Mammary epithelial cell (primary cell): ENCODE measurements at places on chromosomes 4 and X. TPM values are rescaled to one million over a fixed set of nuclear protein-coding genes. Genes with fewer than 3 reads are reported as not detected.

Gene AWAT2
- not detected for polyA plus RNA-seq

Gene LONRF3
- polyA plus RNA-seq, result 0.12 TPM

Gene RHOXF2B
- not detected for polyA plus RNA-seq

Gene GPR119
- not detected for polyA plus RNA-seq

Gene DRD5
- not detected for polyA plus RNA-seq

Gene DRP2
- polyA plus RNA-seq, result 0.06 TPM

Gene SPANXA2
- polyA plus RNA-seq, result not detected

Gene SSX4
- not detected for polyA plus RNA-seq

Gene KCNE5
- polyA plus RNA-seq, result 0.27 TPM

Gene RPA4
- polyA plus RNA-seq, result 0.08 TPM

Gene CLNK
- not detected for polyA plus RNA-seq

Gene PLP1
- polyA plus RNA-seq, result 0.10 TPM

Gene ZBED1
- 9.1 TPM for polyA plus RNA-seq

Gene CHM
- 11.1 TPM for polyA plus RNA-seq

Gene GAGE10
- not detected for polyA plus RNA-seq

Gene GLA
- 43.4 TPM for polyA plus RNA-seq

GRCh38 chr4:73070074-73070390 lies 516 bp upstream of the COX18 start:
- no peak for DNase-seq

DNA sequence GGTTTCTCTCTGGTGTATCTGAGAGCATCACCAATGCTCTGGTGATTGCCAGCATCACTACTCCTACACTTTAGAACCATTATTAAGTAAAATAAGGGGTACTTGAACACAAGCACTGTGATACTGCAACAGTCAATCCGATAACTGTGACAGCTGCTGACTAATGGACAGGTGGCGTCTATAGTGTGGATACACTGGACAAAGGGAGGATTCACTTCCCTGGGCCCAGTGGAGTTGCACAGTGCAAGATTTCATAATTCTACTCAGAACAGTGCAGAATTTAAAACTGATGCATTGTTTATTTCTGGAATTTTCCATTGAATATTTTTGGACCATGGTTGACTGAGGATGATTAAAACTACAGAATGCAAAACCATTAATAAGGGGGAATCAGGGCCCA lies 97.8 kb downstream of the SHROOM3 start:
- DNase-seq, result peak; percentile 14

GRCh38 chr4:152014280-152014679 lies 253.5 kb upstream of the GATB start:
- no peak for DNase-seq

DNA sequence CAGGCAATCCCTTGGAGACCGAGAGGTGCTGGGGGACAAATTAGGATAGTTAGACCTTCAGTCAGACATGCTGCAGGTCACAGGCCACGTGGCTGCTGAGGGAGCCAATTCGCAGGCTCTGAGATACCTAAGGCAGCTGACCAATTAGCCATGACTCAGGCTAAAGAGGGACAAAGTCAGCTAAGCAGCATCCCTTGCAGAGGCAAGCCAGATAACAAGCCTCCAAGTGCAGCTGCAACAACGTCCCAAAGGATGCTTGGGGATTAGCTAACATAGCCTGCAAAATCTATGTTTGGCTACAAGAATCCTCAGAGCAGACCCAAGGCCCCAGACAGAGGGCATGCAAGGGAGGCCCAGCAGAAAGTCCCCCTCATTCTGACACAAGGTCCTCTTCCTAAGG lies 93.5 kb downstream of the SEL1L3 start:
- no peak for DNase-seq

GRCh38 chrX:150575419-150575814 lies 7.0 kb downstream of the MTM1 start:
- peak; percentile 96 for DNase-seq

GRCh38 chrX:132778917-132779316 lies 179.5 kb downstream of the HS6ST2 start:
- DNase-seq, result no peak

DNA sequence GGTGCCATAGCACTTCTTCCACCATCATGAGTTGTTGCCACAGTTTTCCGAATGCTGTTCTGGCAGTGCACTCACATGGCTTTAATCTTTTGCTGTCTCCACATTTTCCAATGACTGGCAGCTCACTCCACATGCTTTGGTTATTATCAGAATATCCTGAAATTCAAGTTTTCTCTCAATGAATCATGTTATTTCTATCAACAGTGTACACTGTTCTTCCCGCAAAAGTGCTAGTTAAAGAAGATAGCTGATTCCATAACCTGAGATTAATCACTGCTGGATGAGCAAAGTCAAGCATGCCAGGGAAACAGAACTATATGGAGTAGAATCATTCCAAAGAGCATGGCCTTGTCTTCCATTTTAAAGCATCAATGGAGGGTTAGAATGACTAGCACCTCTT lies 14.6 kb upstream of the IL13RA2 start:
- DNase-seq, result no peak

DNA sequence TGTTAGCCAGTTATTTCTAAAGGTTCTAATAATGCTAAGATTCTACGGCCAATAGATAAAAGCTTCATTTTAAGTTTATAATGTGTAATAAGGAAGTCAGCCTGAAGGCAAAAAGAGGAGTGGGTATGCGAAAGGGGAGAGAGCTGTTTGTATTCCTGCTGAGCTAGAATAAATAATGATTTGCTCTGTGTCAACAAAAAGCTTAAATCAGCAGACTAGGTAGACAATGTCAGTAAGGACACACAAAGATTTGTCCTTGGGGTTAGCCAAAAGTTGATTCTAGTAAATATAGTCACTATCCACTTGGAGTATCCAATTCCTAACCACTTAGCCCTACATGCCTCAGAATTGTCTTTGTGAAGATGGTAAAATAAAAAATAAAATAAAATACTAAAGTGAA lies 90.3 kb upstream of the GRIA3 start:
- no peak for DNase-seq

- DNase-seq, result no peak
Observed at GRCh38 chr4:108165586-108165985, 3.1 kb downstream of the LEF1 start.

GRCh38 chr4:168791376-168791775 lies 218.7 kb downstream of the CBR4 start:
- DNase-seq, result no peak

DNA sequence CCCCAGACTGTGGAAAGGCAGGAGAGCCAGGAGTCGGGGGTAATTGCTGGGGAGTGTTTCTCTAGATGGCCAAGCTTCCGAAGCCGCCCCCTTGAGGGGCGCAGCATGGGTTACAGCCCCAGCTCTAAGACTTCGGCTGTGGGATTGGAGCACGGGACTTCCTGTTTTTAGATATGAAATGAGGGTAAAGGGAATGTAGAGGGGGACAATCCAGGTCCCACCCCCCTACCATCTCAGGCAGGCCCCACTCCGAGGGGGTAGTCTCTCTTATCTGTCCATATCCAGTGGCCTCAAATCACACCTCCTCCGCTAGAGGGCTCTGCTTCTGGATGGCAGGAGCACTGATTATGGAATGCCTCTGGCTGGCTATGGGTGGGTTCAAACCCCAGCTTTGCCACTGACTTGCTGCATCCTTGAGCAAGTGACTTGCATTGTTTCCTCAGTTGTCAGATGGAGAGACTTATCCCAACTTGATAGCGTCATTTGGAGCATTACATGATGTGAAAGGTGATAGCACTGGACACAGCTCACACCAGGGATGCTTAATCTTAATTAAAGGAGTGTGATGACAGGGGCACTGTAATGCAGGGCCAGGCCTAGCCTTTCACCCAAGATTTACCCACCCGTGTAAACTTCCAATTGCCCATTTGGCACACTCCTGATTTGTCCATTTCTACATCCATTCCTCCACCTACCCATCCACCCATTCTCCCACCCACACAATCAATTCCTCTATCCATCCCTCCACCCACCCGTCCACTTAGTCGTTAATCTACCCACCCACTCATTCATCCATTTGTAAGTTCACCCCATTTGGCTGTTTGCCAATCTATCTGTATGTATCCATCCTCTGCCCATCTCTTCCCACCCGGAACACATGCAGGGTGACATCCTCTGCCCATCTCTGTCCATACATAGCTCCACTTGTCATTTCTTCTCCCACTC lies 848 bp upstream of the KCND1 start:
- DNase-seq, result no peak

- no peak for DNase-seq
Observed at GRCh38 chr4:122458625-122459024, 2.1 kb upstream of the IL2 start.

- no peak for DNase-seq
Observed at GRCh38 chr4:184268584-184269160, 51.0 kb upstream of the ENPP6 start.

DNA sequence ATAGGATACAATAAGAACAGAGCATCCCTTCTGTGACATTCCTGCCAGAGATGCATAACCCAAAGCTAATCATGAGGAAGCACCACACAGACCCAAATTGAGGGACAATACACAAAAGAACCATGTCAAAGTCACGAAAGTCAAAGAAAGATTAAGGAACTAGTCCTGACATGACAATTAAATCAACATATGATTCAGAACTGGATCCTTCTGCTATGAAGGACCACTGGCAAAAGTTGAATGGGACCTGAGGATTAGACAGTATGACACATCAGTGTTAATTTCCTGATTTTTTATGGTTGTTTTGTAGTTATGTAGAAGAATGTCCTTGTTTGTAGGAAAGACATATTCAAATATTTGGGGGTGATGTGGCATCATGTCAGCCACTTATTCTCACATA lies 13.9 kb downstream of the ACOT9 start:
- peak; percentile 14 for DNase-seq
